ENCODE measurements at places on chromosomes 3 and 15.

- no peak for DNase-seq
Measured at GRCh38 chr3:159604151-159604581, 384.5 kb upstream of the IL12A start.

- no peak for DNase-seq
Measured at GRCh38 chr3:17580901-17581300, 161.5 kb downstream of the TBC1D5 start.

GRCh38 chr3:112649478-112649735 lies 8.5 kb upstream of the CCDC80 start:
- DNase-seq = no peak

- no peak for DNase-seq
Measured at GRCh38 chr3:23761440-23761896, 44.3 kb upstream of the UBE2E1 start.

GRCh38 chr3:52397676-52398399 lies 47.1 kb downstream of the SEMA3G start:
- DNase-seq = no peak

DNA sequence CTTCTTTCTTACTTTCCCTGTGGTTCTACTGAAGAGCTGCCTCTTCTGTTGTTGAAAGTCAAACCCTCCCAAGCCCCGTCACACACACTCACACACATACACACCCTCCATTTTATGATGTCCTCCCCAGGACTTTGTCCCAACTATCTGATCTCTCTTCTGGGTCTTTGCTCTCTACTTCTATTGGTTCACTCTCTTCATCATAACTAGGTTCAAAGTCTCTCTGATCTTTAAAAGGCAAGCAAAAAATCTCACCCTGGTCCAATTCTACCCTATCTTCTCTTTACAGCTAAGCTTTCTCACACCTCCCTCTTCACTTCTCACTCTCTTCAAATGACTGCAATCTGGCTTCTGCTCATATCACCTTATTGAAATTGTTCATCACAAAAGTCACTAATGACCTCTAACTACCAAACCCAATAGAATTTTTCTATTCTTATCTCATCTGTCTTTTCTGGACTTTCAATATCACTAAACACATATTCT lies 34.8 kb downstream of the LRRFIP2 start:
- no peak for DNase-seq

DNA sequence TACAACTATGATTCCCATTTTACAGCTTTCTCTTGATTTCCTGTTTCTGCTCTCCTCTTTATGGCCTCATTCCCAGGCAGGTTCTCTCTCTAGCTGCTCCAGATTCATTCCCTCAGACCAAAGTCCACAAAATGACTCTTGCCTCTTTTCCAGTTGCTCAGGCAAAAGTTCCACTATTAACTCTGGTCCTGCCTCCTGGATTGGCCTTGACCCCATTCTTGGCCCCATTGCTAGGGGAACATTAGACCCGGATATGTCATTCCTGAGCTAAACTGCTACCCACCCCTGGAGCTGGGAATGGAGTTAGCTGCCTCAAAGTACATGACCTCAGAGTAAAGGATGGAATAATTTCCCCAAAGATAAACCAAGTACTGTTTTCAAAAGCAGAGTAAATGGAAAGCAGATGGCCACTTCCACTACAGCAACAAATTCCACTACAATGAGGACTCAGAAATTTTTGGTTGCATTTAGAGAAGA lies 73.0 kb upstream of the GAP43 start:
- no peak for DNase-seq

DNA sequence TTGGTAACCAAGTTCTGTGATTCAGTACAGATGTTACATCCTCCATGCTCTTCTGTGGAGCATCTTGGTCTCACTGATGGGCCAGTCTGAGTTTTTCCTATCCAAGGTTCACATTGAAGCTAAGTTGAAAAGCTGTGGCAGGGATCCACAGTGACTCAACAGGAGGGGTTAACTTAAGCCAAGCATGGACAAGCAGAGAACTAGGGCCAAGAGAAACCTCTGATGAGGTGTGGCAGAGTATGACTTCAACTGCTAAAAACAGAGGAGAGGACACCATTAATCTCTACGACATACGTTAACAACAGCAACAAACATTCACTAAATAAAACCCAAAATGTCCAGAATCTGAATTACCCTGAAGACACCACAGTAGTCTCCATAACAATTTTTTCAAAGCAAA lies 268.1 kb upstream of the UBE2E2 start:
- DNase-seq = no peak

GRCh38 chr3:186925826-186926225 lies 4.5 kb upstream of the ST6GAL1 start:
- DNase-seq = no peak

DNA sequence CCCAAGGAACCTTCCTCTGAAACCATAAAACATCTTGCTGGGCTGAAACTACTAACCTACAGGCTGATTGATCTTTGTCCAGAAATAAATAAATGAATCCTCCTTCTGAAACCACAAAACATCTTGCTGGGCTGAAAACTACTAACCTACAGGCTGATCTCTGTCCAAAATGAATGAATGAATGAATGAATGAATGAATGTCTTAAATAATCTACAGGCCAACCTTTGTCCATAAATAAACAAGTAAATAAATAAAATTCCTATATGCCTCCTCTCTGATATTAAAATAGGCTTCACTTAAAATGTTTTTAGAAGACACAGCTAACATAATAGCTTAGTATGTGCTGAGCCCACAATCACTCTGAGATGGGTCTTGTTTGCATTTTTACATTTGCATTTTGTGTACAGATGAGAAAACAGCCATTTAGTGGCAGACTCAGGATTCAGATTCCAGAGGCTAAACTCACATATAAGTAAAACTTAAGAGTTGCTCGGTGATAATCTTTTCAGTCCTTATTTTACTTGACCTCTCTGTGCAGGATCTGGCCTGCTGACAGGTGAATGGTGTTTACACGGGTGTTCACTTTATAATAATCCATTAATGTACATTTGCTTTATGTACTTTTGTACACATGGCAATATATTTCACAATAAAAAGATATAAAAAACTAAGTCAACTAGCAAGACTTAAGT lies 10.4 kb downstream of the TJP1 start:
- DNase-seq = no peak

DNA sequence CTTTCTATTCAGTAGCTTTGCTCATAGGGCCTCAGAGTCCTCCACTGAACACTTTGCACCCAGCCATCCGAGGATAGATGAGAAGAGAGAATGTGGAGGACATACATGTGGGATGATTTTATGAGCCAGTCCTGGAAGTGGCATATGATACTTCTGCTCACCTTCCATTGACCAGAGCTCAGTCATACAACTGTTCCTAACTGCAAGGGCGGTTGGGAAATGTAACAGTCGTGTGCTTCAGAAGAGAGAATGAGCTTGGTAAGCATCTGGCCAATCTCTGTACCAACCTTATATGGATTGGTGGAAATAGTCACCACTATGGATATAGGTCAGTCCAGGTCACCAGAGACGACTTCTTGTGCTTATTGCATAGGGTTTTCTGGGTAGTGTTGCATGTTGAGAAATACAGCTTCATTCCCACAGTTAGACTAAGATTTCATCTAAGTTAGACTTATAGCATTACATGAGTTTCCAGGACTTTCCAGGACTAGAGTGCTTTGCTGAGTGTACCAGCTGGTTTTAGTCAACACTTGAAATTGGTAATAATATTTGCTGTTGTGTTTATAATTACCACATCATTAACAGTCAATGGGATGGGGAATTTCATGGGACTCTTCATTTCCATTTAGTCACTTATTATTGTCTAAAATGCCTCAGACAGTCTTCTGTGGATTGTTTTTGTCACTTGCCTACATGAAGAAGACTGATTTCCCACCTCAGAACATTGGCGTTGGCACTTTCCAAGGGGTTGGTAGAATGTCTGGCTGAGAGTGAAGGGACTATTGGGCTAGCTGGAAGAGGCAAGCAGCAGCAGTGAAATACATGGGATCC lies 214.5 kb upstream of the ROPN1 start:
- no peak for DNase-seq

DNA sequence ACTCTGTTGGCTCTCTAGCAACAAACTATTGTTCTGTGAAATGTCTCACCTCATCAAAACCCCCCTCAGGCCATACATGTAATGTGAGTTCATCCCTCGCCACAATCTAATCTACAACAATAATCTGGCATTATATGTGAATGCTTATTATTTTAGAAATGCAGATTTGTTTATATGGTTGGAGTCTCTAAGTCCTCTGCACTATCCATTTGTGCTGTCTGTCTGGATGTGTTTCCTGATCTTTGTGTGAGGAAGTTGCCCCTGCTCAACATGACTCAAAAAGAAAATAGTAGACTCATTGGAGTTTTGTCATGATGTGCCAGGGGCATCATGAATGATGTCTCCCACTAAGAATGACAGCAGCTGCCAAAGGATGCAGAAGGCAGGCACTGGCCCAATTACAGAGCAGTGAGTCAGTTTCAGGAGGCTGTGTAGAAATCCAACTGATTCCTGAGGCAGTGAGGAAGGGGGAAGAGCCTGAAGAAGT lies 161.6 kb upstream of the PDZRN3 start:
- no peak for DNase-seq

DNA sequence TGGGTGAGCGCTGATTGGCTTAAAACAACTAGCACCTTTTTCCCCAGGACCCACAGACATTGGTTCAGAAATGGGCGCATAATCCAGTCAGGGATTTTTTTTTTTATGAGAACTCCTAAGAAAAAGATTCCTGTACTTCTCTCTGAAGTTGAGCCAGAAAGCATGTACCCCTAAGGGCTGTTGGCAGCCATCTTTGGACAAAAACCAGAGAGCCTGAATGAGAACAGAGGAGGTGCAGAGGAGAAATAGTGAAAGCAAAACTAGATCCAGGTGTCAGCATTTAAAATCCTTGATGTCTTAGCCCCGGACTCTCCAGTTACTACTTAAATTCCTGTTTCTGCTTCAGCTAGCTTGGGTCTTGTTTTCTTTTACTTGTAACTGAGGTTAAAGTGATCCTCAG lies 1.9 kb upstream of the SLC27A2 start:
- DNase-seq = no peak

DNA sequence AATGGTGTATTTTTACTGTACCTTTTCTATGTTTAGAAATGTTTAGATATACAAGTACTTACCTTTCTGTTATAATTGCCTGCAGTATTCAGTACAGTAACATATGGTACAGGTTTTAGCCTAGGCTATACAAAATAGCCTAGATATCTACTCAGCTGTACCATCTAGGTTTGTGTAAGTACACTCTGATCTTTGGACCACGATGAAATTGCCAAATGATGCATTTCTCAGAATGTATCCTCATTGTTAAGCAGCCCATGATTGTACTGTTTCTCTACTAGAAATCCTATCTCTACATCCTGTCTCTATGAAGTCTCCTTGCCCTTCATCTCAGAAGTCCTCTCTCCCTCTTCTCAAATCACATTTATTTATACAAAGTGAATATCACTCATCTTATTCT lies 32.8 kb upstream of the ZCWPW2 start:
- DNase-seq = no peak

GRCh38 chr3:128936341-128936740 lies 56.9 kb downstream of the ACAD9 start:
- DNase-seq = no peak

DNA sequence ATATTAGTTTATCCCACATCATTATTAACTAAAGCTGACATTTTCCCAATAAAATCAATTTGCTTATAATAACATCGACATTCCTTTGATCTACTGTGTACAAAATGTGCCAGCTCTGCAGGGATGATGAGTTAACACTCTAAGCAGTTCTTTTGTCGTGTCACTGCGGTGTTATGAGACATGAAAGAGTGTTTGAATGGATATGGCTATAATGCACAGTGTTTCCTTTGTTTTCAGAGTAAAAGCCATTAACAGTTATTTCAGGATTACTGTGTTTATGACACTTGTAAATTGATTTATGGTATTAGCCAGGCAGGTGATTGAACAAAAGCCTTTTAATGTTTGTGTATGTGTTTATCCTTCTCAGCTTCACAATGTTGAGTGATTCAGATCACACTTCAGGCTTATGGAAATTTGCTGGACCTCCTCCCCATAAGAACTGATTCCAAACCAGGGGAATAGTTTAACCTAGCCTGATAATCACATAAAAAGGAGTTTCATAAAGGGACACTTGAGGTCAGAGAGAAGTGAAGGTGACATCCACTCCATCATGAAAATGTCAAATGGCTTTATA lies 115.7 kb downstream of the CHL1 start:
- DNase-seq = no peak

DNA sequence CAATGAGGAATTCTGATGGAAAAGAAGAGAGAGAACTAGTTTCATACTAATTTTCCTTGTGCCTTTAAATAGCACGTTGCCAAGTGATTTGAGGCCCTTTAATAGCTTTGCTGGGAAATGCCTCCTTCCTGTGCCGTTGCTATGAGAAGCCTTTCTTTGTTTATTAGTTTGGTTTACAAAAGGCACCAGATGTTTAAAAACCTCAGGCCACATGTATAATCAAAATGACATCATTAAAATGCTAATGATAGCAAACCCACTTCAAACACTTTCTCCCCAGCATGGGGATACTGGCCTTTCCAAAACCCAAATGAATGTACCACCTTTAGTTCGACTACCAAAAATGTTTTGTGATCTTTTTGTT lies 50.0 kb upstream of the TBC1D23 start:
- DNase-seq = no peak

- DNase-seq = no peak
Measured at GRCh38 chr15:91688811-91689210, 164.7 kb upstream of the SLCO3A1 start.

DNA sequence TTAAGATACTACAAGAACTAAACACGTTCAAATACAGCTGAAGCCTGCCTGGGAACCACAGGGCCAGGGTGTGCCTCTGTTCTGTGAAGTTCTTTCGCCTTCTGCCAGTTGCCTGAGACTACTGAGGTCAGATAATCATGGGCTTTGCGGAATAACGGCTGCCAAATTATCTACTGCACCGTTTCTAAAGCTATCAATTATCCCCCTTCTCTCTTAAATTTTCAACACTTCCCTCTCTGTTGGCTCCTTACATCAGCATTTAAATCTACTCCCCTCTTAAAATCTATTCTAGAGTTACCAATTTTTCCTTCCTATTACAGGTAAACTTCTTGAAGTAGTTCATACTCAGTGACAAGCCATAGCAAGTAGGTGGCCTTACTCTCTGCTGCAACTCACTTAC lies 6.2 kb upstream of the NEO1 start:
- DNase-seq = no peak

GRCh38 chr3:196472286-196472685 lies 31.3 kb downstream of the RNF168 start:
- DNase-seq = no peak

GRCh38 chr15:62067448-62068044 lies 769 bp downstream of the C2CD4A start:
- no peak for DNase-seq

DNA sequence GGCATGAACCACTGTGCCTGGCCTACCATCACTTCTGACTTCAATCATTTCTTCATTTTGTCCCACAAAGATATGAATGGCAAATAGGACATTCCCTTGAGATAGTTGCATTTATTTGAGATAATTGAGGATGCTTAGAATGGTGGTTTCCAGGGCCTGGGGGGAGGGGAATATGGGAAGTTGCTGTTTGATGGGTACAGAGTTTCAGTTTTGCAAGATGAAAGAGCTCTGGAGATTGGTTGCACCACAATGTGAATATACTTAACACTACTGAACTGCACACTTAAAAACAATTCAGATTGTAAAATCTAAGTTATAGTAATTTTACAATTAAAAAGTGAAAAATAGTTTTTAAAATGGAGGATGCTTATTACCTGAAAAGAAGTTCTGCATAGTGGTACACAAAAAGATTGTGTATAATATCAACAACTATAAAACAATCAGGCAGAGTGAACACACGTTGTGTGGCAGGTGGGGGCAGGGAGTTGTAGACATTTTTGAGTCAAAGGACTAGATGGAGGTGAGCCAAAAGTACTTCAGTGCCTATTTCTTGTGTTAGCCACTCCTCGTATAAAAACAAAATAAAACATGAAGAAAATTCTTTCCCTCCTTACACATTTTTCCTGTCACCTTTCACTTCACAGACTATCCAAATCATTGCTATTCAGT lies 18.5 kb upstream of the RIOX2 start:
- no peak for DNase-seq

All from activated naive CD8-positive, alpha-beta T cell treated with anti-CD3 and anti-CD28 coated beads, Interleukin-2, amount 50 U/mL, for 16 hours (primary cell).